ENCODE measurements at places on chromosomes 4 and X.

GRCh38 chrX:54695231-54695630 is 102.8 kb downstream of the ITIH6 start:
- DNase-seq = no peak

- DNase-seq = no peak
Observed at GRCh38 chr4:67593741-67594175, 35.2 kb downstream of the STAP1 start.

DNA sequence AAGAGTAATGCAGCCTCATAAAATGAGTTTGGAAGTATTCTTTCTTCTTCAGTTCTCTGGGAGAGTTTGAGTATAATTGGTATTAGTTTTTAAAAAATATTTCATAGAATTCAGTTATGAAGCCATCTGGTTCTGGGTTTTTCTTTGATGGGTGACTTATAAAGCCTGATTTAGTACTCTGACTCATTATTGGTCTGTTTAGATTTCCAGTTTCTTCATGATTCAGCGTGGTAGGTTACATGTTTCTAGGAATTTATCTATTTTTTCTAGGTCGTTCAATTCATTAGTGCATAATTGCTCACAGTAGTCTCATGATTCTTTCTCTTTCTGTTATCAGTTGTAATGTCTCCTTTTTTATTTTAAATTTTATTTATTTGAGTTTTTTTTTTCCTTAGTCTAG is 111.2 kb downstream of the CEP44 start:
- no peak for DNase-seq

DNA sequence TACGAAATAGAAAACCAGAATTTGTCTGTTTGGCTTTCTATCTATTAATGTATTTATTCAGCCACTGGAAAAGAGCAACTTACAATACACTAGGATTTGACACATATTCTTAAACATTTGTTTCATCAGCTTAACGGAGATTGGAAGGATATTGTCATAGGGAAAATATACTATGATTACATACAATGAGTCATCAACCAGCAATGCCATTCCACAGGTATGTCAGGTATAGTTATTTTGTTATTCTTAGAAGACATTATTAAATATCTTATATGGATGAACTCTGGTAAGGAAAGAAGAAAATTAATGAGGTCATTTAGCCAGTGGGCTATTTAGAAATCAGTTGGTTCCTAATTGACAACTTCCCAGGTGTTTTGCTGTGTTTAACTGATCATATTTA is 926.6 kb downstream of the STIM2 start:
- DNase-seq = no peak

- no peak for DNase-seq
Observed at GRCh38 chrX:148804579-148805355, 304.4 kb downstream of the AFF2 start.

- DNase-seq = no peak
Observed at GRCh38 chrX:132565273-132565672, 76.4 kb upstream of the MBNL3 start.

DNA sequence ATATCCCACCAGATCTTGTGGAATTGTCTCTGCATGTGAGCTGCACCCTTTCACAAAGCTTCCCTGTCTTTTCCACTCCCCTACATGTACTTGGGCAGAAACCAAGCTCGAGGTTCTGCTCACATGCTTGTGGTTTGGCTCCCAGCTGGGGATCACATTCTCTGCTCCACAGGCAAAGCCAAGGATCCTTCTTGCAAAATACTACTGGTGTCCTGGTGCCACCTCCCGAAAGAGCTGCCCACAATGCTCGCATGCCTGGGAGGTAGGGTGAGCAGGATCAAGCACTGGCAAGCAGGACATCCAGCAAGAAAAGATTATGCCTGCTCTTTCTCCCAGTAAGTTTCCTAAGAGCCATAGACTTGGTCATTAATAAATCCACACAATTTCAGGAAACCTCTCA is 45.1 kb upstream of the PPARGC1A start:
- DNase-seq = no peak

- DNase-seq = no peak
Observed at GRCh38 chr4:67725981-67726380, 25.0 kb upstream of the UBA6 start.

DNA sequence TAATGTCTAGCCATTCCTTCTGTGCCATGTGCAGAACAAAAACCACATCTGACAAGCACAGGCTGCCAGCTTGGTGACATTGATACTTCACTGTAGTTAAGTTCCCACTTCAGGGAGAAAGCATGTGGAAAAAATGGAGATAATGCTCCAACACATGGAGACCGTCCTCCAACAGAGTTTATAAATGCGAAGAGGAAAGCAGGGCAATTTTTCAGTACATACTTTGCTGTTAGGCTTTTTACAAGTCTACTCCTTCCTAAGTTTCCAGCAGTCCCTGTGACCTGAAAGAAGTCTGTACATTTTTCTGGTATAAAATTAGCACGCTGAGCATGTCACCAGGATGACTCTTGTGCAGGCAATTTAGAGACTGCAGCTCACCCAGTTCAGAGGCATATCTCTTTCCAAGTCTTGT is 766.9 kb upstream of the IGFBP7 start:
- DNase-seq = no peak

DNA sequence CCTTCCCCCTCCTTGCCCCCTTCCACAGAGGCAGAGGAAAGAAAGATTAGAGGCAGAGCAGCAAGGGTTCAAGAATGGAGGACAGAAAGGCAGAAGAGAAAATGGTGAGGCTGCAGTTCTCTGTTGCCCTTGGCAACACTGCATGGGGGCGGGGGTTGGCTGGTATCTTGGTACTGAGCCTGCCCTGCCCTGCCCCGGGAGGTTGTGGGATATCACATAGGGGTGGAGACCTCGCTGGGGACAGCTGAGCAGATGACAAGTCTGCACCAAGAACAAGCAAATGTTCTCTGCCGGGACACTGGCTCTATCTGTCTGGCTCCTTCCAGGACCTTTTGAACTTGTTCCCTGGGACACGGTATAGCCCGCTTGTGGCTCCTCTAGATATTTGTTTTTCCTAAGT is 39.8 kb downstream of the NHS start:
- no peak for DNase-seq

Measured in hematopoietic multipotent progenitor cell treated with erythropoietin and hydrocortisone succinate and interleukin-3 and kit ligand, for 17 days (in vitro differentiated cells).